ENCODE measurements at places on chromosomes 4 and X.

DNA sequence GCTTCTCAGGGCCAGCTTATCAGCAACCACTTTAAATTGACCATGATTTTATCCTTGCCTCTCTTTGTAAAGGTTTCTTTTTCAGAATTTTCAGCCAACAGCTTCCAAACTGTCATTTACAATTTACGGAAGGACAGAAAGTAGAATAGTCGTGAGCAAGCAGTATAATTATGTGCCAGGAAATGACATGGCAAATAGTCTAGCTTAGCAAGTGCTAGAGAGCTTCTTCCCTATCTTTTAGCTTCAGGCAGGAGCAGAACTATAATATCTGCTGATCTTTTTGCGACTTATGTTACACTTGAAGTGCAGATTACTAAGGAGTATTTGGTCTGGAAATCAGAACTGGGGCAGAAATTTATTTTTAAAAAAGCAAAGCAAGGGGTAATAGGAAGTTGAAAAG is 123.0 kb upstream of the AP1S2 start:
- no peak for DNase-seq

DNA sequence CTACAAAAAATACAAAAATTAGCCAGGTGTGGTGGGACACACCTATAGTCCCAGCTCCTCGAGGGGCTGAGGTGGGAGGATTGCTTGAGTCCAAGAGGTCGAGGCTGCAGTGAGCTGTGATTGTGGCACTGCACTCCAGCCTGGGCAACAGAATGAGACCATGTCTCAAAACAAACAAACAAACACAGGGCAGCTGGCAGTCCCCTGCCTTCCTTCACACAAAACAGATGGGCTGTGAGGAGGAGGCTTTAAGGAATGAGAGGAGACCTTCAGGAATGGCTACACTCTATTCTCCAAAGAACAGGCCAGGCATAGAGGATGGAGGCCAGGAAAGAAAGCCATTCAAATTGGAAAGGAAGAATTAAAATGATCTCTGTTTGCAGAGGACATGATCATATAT is 65.6 kb upstream of the MAML3 start:
- no peak for DNase-seq

DNA sequence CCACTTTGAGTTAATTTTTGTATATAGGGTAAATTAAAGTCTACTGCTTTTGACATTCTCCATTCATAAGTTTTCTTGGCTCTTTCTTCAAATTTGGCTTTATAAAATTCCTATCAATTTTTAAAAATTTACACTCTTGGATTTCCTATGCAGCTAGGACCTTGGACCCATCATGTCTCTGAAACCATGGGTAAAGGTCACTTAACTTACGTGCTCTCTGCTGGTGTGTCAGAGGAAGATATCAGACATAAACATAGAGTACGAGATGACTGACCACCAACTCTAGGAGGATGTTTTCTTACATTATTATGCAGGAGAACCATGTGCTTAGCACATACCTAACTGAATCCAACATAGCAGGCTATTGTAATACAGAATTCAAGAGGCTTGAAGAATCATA is 62.5 kb upstream of the C1GALT1C1 start:
- no peak for DNase-seq

DNA sequence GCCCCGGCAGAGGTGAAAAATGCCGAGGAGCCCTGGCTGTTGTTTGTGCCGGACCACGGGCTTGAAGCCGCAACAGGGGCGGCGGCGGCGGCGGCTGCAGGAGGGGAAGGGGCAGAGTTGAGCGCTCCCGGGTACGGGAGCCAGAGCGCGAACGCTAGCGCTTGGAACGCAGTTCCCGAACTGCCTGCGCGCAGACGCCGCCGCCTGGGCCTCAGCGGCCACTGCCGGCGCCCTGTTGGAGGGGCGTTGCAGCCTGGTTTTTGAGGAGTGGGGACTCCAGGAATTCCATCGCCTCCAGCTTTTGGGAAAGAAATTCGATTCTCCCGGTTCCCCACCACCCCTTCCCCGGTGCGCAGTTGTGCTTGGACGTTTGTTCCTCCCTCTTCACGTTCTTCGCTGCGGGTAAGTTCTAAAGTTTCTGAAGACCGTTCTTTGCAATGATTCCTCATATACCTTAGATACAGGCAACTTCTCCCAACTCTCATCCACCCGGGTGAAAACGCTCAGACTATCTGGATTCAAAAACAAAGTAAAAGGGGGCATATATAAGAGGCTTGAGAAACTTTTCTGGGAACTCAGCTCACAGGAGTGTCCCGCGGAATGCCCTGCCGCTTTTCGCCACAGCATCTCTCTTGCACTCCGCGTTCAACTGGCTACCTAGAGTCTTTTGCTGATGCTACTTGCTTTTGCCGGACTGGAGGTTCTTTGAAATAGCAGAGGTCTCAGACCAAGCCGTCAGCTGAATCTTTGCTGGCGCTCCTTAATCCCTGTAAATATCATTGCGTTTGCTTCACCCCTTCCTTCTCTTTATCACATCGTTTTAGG is 1.0 kb downstream of the FAT4 start:
- DNase-seq = no peak

DNA sequence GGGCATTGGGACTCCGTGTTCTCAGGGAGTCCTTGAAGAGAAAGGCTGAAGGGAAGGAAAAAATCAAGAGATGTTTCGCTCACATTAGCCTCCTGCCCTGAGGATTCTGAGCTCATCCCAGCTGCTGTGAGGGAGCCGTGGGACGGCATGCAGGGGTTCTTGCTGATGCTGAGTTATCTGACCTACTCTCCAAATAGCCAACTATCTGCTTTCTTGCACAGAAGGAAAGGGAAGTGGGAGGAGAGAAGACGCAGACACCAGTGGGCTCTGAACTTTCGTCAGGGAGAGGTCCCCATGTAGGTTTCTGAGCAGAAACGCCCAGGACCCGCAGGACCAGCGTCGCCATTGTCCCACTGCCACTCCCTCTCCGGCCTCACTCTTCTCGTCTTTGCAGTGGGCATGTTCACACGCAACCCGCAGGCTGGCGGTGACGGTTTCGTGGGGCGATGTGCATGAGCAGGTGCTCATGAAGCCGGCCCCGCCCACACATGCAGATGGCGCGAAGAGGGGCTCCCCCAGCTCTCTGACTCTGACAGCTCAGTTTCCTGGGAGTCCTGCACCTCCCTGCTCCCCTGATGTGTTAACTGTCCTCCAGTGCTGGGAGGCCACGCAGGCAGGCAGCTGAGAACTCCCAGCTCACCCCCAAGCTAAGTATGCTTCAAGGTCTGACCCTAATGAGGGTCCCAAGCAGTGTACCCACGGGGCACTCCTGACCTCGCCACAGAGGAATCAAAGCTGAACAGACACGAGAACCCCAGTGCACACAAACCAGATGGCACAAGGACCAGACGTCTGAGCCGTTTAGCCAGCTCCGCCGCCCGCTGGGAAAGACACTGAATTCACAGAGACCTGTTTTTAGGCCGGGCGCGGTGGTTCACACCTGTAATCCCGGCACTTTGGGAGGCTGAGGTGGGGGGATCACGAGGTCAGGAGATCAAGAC is 13.6 kb upstream of the ABLIM2 start:
- no peak for DNase-seq
